ENCODE measurements at places on chromosomes 5 and 9.

DNA sequence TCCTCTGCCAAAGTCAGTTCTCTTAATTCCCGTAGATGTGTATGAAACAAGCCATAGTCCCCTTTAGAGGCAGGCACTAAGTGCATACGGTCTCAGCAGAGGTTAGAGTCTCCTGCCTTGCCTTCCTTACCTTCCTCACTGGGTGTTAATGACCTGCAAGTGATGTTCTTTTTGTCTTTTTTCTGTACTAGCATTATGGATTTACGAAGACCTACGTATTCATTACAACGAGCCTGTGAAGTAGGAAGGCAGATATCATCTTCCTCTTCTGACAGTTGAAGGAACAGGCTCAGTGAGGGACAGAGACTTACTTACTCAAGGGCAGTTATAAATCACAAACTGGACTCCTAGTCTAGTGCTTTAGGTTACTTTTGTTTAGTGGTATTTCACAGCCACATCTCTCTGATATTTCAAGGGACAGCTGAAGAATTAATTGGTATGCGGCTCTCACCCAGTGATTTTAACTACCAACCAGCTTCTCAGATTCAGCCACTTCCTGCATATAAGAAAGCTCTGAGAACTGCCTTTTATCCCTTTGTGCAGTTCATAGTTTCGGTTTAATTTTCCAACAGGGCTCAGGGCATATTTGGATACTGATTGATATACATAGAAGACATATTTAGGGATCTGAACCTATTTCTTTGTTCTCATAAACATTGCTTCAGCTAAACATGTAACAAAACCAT, 85.1 kb upstream of the CKMT2 start:
- DNase-seq, result no peak

GRCh38 chr5:165495829-165496380, 1990.5 kb downstream of the MAT2B start:
- DNase-seq, result no peak

DNA sequence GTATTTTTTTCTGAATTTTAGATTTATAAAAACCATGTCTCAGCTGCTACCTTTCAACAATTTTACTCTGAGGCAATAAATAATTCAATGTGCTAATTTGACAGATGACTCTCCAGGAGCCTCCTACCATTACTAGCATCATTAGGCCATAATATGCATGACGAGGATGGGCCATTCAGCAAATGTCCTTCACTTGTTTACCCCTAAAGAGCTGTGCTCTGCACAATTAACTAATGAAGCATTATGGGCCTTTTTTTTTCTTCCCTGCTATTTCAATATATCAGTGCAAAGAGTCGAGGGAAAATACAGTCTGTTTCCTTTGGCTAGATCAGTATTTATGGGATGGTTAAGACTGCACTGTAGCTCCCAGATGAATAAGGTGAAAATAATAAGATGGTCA, 627.2 kb downstream of the ISL1 start:
- no peak for DNase-seq

GRCh38 chr5:32432633-32433032, 11.9 kb downstream of the ZFR start:
- DNase-seq, result no peak

DNA sequence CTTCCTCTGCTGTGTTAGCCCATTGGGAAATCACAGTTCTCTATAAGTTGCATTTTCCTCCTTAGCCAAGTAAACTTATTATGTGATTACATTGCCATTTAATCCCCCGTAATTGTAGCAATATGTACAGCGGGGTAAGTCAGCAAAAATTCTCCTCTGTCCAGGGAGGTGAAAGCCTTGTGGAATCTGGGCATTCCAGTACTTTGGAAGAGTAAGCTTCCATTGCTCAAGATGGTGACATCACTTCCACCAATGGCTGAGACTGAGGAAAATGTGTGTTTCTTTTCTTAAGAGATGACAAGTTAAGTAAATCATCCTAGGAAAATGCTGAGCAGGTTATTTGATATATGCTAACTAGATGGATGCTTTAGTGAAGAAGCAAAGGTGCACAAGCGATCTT, 436.7 kb downstream of the CETN3 start:
- no peak for DNase-seq

- no peak for DNase-seq
These were observed 2095.5 kb upstream of the C9orf72 start for GRCh38 chr9:29668732-29669131.

DNA sequence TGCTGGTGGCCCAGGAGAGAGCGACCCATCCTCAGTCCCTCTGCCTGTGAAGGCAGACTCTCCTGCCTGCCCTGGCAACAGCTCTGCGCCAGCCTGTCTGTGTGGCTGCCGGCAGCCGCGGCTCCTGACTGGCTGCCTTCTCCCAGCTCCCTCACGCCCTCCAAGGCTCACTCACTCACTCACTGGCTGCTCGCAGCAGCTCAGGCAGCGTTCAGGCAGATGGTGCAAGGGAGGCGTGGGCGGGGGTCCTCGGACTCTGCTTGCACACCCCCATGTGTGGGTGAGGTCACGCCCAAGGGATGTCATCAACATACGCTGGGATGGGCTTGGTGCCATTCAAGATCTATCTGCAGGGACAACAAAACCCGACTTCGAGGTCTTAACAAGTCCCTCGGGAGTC, 66.7 kb downstream of the DAB2IP start:
- no peak for DNase-seq

DNA sequence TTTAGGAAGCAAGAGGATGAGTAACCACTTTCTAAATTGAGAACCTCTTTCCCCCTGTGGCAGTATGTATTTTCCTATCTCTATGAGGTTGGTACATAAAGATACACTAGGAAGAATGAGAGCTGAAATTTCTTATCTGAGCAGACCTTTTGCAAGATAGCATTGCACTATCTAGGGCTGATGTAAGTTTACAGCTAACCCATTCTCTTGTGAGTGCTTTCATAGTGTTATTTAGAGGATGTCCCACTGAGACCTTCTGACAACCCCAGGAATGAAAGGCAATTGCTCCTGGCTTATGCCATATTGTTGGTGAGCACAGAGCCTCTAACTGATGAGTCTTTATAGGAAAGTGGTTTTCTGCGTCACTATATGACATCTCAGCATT, 1209.3 kb upstream of the CDH6 start:
- no peak for DNase-seq

- no peak for DNase-seq
These were observed 322.9 kb downstream of the SLIT3 start for GRCh38 chr5:168978015-168978414.

DNA sequence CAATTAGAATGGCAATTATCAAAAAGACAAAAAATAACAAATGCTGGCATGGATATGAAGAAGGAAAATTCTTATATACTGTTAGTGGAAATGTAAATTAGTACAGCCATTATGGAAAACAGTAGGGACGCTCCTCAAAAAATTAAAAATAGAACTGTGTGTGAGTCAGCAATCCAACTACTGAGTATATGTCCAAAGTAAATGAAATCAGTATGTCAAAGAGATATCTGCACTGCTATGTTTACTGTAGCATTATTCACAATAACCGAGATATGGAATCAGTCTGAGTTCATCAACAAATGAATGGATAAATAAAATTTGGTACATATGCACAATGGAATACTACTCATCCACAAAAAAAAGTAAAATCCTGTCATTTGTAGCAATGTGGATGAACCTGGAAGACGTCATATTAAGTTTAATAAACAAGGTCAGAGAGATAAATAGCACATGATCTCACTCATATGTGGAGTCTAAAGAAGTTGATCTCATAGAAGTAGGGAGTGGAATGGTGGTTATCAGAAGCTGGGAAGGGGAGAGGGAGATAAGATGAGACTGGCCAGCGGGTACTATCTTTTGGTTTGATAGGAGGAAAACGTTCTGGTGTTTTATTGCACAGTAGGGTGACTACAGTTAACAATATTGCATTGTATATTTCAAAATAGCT, 16.6 kb upstream of the SHC3 start:
- no peak for DNase-seq

DNA sequence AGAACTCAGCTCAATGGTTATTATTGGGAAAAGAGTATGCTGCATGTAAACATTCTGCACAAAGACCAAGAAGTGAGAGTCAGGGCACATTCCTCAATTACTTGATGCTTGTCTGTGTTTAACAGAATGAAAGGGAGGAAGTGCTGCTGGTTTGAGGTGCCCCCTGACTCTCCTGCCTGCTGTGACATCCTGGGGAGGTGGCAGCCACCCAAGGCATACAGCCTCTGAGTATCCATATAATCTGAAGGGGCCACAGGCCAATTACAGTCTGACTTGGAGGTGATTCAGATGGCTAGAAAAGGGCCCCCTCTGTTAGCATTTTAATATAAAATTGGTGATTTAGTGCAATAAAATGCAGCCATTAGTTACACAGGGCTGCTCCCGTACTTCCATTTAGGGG, 313.8 kb downstream of the ASTN2 start:
- DNase-seq, result no peak

- no peak for DNase-seq
These were observed 41.9 kb downstream of the TJP2 start for GRCh38 chr9:69215774-69216485.

- no peak for DNase-seq
These were observed 80.0 kb upstream of the PCA3 start for GRCh38 chr9:76684213-76684612.

- no peak for DNase-seq
These were observed 93.0 kb upstream of the COL5A1 start for GRCh38 chr9:134548618-134549017.
